ENCODE measurements at places on chromosomes 2 and 18. TPM values are rescaled to one million over a fixed set of nuclear protein-coding genes. Genes with fewer than 3 reads are reported as not detected.

DNA sequence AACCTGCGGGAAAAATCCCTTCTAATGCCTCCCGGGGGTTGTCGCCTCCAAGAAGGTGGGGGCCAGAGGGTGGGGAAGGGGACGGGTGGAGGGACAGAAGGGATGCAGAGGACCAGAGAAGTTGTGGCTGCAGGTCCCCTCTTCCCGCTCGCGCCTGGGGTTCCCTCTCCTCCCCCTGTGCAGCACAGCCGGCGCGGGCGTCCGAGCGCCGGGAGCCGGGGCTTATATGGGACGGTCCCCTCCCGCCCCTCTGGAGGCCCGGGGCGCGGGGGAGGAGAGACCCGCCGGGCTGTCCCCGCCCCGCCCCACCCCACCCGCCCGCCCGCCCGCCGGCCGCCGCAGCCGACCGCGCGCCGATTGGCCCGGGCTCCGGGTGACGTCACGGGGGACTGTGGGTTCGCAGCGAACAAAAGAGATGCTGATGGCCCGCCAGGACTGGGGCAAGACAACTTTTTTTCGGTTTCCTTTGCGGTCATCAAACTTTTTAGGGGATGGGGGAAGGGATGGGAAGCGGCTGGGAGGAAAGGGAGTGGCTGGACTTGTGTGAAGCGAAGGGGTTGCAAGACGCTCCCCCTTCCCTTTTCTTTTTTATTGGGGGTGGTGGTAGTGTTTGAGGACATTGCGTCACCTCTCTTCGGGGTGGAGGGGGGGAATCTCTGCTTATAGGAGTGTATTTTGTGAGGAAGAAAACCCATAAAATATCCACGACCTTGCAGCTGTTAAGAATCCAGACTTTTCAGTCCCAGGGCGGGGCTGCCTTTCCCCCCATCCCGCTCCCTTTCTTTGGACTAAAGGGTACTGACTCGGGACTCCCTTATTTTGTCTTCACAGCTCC is at the start of gene FN1:
TSS of gene FN1 (minus strand) at position 199 of the 835 bp plus-strand sequence. CDS start 266 bp downstream, outside the sequence.
- peak; percentile 68 for DNase-seq

DNA sequence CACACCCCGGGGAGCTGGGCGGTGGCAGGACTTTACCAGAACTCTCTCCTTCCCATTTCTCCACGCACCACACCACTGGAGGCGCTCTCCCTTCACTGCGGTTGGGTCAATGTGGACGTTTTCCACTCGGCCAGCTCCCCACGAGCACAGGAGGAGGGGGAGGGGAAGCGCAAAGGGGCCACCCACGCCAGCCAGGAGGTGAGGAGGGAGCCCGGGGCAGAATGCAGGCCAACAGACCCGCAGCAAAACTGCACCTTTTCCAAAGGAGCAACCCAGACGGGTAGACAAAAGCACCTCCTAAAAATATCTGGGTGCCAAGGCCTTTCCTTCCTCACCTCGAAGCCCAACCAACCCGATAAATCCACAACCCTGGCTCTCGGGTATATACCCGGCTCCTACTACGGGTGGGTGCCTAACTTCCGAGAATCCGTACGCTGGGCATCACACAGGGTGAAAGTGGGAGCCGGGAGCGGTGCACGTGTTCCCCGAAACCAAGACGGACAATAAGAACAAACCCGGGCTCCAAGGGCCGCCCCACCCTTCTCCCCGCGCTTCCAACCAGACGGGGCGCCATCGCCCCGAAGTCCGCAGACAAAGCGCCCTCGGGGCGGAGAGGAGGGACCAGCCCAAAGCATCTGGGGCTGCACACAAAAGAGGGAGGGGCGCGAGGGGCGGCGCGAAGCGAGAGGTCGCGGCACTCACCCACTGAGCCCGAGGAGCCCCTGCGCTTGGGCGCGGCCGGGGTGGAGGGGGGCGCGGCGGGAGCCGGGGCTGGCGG is 1.0 kb downstream of the RTN4 start:
- DNase-seq: peak; percentile 82

DNA sequence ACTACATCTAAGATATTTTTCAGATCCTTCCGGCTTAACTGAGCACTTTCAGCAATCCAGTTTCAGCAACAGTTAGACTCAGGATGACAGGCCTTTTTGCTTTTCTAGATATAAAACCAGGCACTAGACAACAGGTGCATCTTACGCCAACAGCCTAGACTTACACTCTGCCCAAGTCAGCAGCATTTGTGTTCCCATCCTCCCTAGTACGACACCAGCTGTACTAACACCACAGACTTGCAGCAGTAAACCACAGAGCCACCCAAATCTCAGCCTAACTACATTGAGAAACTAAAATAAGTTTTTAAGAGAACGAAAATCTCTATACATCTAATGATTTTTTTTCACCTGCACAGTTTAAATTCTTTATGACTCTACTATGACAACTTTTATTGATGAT is 89.9 kb upstream of the DNMT3A start:
- DNase-seq: no peak

GRCh38 chr2:233428008-233428407 is 73.7 kb downstream of the DGKD start:
- DNase-seq: no peak

DNA sequence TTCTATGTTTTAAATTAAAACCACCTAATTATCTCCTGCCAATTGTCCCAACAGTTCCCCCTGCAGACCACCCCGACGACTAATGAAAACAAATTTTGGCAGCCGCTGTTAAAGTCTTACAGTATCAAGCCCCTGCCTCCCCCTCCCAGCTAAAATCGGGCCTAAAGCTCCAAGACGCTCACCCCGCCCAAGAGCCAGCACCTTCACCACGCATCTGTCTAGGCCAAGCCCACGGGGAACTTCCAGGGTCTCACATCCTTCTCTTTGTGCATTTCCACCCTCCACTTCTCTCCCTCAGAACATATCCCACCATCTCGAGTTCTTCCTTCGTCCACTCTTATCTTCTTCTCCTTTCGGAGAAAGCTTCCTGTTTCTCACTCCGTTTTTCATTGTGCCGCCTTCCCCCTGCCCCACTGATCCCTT is 445 bp downstream of the PRPF40A start:
- DNase-seq: no peak

DNA sequence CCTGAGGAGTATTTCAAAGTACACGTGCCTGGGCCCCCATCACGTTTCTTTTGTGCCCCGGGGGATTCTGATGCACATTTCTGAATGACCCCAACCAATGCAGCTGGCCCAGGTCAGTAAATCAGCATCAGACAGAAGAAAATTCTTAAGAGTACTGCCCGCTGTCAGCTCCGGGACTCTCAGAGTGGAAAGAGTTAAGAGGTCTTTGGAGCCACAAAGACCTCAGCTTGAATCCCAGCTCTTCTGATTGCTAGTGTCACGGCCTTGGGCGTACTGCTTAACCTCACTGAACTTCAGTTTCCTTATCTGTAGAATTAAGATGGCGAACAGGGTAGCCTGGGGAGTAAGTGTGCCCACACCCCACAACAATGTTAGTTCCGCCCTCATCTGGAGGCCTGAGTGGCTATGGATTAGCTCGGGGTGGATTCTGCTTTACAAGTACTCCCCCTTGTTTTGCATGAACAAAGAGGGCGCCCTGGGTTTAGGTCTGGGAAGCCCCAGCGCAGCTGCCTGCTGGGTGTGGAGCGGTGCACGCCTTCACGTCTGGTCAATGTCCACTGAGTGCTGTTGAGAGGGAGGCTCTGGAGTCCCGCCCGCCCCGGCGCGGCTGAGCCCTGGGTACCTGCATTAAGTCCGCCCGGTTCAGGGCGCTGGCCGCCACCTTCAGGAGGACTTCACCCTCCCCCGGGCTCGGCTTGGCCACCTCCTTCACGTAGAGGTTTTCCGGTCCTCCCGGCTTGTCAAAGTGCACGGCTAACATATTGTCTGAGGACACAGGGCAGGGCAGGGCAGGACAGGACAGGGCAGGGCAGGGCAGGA is 858 bp downstream of the TP53I3 start:
- peak; percentile 81 for DNase-seq

The PROKR1 gene
- total RNA-seq: 3.9 TPM

The CNDP1 gene
- not detected for total RNA-seq

The FN1 gene
- 109 TPM for total RNA-seq

The IL36G gene
- not detected for total RNA-seq

The SCLY gene
- total RNA-seq: 79.0 TPM

The LAMA3 gene
- total RNA-seq: 5.0 TPM

The PIK3C3 gene
- 47.4 TPM for total RNA-seq
